ENCODE measurements at places on chromosomes 11 and 22.
A peak's percentile ranks its signal among the peaks of the same experiment; 100 is the strongest.

GRCh38 chr11:122069707-122070360 lies 46.2 kb downstream of the BLID start:
- no peak for DNase-seq

DNA sequence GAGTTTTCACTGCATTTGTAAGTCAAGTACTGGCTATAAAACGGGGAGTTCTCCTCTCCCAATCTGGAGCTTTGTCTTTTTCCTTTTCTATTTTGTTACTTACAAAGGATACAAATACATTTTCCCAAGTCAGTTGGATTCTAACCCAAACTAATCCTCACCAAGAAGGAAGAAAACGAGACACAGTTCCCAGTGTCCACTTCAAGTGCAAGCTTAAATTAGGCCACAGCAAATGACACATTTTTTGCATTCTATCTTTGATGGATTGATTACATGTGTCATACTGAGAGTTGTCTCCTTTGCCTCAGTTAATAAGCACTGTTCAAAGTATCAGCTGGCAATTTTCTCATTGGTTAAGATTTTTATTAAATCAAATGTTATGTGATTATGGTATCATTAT lies 296.7 kb upstream of the ANO5 start:
- no peak for DNase-seq

GRCh38 chr11:110089617-110090282 lies 3.4 kb upstream of the ZC3H12C start:
- DNase-seq: no peak

GRCh38 chr22:30227438-30228228 lies 18.9 kb downstream of the LIF start:
- DNase-seq: no peak

GRCh38 chr11:107908211-107908610 lies 20.0 kb upstream of the RAB39A start:
- DNase-seq: no peak

- no peak for DNase-seq
Measured at GRCh38 chr22:16608931-16609330, 16.3 kb upstream of the CCT8L2 start.

DNA sequence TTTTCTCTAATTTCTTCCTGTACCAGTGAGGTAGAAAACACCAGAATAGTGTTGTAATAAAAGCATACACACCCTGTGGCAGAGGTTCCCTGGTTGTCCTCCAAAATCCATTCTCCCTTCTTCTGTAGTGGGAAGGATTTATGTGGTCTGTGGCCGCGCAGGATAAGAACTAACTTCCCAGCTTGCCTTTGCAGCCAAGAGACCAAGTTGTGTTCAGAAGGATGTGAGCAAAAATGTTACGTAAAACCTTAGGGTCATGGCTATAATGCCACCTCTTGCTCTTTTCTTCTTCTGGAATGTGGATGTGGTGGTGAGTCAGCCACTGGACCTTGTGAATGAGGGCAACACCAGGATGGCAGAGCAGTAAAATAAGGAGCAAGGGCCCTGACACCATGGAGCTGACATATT lies 28.4 kb downstream of the CCDC90B start:
- no peak for DNase-seq

DNA sequence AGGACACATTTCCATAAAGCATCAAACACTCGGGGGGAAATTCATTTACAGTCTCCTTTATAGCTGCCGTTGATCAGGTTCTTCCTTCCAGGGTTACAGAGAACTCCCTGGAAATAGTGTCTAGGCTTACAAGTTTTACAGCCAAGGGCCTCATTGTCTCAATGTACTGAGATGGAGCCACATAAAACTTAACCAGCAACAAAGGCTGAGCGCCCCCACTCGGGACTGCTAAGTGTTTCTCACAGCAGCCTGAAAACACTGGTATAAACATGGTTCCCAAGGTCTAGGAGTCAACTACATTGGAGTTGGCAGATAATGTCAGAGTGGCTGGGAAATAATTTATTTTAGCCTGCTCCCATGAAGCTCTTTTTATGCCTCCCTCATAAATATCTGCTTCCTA lies 686.2 kb downstream of the OPCML start:
- DNase-seq: no peak

GRCh38 chr11:74909385-74909784 lies 39.5 kb downstream of the XRRA1 start:
- DNase-seq: no peak

DNA sequence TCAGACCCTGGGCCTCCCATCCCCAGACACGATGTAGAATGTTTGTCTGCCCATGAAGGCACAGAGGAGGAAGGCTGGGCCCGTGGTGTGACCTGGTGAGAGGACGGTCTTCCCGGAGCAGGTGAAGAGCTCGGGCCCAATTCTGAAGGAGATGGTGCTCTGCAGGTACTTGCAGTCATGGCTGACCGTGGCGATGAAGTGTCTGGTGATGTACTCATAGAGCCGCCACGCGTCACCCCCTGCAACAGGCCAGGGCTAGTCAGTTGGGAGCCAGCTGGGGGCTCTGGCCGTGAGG lies 10.0 kb upstream of the PPM1F start:
- no peak for DNase-seq

GRCh38 chr22:47382164-47382890 lies 619.9 kb downstream of the TBC1D22A start:
- no peak for DNase-seq

GRCh38 chr11:20609727-20610707 lies 10.6 kb downstream of the SLC6A5 start:
- peak; percentile 22 for DNase-seq

GRCh38 chr11:34792814-34793258 lies 123.3 kb downstream of the APIP start:
- no peak for DNase-seq

DNA sequence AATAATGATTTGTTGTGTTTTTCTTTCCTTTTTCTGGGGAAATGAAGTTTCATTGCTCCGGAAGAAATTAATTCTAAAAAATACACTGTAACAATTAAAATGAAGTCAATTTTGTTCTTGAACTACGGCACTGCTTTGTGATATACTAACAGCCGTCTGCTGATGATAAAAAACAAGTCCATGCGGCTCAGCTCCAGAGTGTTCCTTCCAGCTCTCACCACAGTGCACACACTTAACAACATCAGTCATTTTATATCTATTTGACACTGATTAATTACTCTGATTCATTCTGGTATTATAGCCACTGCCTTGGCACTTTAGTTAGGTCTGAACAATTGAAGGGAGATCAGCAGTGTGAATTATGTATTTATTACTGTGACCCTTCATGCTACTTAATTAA lies 97.4 kb upstream of the SLC6A5 start:
- no peak for DNase-seq

GRCh38 chr11:119635041-119635740 lies 93.8 kb downstream of the NECTIN1 start:
- DNase-seq: no peak

DNA sequence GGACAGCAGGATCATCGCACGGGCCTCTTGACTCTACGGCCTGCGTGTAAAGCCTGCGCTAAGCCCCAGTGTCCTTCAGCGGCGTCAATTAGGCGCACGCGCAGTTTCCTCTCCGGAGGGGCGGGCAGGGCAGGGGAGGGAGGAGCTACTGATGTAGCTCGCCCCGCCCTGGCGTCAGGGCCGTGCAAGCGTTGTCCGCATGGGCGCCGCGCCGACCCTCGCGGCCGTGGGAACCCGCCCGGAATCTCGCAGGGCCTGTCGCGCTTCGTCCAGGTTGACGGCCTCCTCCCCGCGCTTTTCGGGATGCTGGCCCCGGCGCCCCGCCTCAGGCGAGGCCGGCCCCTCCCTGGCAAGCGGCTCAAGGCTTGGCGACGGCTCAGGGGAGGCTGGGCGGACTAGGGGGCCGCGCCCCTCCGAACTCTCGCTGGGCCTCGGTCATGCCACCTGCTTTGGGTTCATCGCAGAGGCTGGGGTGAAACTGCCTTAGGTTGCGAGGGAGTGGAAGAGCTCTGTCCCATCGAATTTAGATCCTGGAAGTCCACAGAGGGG lies 61.1 kb downstream of the ST3GAL4 start:
- peak; percentile 52 for DNase-seq

DNA sequence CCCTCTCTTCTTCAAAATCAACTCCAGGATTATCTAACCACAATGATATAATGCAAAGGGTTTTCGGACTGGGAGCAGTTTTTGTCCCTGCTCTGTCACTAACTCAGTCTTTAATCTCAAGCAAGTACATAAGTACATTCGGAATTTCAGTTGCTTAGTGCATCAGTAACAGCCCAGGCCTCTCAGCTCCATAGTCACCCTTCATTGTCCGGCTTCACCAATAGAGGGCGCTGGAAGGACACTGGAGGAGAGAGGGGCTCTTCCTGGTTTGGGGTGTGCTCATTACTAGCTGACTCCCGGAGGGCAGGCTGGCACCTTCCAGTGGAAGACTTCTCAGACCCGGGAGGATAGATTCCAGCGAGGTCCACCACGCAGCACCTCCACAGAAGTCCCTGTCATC lies 90.4 kb upstream of the PDGFD start:
- DNase-seq: no peak

GRCh38 chr11:29527391-29527936 lies 489.4 kb downstream of the KCNA4 start:
- DNase-seq: no peak

GRCh38 chr11:95507794-95508193 lies 276.8 kb upstream of the SESN3 start:
- DNase-seq: no peak

GRCh38 chr22:38868886-38869381 lies 3.1 kb downstream of the CBX6 start:
- DNase-seq: peak; percentile 68

GRCh38 chr11:94845622-94846021 lies 77.5 kb downstream of the AMOTL1 start:
- DNase-seq: no peak

DNA sequence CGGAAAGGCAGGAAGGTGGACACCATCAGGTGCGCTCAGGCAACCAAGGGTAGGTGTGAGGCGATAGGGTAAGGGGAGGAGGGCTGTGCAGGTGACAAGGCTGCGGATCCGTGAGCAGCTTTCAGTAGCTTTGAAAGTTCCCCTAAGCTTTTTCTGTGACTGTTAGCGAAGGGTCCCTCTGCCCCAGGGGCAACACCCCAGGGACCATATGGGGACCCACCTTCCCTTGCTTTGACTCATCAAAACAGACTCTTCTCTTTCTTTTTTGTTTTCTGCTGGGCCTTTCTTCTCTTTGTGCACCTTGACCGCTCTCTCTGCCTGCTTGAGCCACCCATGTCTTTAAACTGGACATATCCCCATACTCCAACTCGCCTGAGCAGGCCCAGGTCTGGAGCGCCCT lies 136.9 kb downstream of the FEZ1 start:
- DNase-seq: no peak

DNA sequence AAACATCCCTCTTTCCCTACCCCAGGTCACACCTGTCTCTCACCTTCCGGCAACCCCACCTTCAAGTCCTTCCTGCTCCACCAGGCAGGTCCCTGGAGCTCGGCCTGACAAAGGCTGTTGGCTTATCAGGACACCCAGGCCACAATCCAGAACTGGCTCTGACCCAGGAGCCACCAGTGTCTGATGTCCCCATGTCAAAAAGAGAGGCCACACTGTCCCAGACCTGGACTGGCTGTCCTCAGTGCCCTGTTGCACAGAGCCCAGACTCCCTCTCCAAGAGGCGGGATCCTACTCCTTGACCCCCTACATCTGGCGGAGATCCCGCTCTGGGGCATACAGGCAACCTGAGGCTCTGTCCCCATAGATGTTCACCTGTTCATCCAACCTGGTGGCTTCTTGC lies 116.0 kb downstream of the MN1 start:
- no peak for DNase-seq

- DNase-seq: no peak
Measured at GRCh38 chr11:46100670-46101069, 20.6 kb downstream of the PHF21A start.

GRCh38 chr11:91860661-91861060 lies 364.0 kb upstream of the FAT3 start:
- DNase-seq: no peak

DNA sequence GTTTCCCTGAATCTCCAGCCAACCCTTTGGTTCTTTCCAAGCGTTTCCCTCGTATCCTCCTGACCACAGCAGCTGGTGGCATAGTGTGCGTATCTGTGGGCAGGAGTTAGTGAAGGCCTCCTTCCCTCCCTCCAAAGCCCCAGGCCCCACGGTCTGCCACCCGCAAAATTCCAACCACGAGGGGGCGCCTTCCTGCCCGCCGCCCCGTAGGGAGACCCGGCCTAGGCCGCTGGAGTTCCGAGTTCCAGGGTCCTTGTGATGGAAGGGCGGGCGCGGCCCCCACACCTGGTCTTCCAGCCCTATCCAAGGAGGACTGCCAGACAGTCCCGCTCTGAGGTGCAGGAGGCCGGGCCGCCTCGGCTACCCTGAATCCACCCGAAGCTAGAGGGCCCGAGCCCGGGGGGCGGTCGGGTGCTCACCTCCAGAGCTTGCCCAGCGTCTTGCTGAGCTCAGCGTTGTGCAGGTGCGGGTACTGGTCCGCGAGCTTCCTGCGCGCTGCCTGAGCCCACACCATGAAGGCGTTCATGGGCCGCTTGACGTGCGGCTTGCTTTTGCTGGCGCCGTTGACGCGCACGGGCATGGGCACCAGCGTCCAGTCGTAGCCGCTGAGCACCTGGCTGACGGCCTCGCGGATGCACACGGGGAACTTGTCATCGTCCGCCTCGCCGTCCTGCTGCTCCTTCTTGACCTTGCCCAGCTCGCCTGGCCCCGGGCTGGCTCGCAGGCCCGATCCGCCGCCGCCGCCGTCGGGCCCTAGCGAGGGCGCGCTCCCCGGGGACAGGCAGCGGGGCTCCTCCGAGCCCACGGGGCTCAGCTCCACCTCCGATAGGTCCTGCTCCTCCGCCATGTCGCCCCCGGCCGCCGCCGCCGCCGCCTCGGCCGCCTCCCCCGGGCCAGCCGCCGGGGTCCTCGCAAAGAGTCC lies 1.2 kb downstream of the SOX10 start:
- no peak for DNase-seq

GRCh38 chr11:20122131-20122530 lies 38.1 kb downstream of the DBX1 start:
- no peak for DNase-seq

DNA sequence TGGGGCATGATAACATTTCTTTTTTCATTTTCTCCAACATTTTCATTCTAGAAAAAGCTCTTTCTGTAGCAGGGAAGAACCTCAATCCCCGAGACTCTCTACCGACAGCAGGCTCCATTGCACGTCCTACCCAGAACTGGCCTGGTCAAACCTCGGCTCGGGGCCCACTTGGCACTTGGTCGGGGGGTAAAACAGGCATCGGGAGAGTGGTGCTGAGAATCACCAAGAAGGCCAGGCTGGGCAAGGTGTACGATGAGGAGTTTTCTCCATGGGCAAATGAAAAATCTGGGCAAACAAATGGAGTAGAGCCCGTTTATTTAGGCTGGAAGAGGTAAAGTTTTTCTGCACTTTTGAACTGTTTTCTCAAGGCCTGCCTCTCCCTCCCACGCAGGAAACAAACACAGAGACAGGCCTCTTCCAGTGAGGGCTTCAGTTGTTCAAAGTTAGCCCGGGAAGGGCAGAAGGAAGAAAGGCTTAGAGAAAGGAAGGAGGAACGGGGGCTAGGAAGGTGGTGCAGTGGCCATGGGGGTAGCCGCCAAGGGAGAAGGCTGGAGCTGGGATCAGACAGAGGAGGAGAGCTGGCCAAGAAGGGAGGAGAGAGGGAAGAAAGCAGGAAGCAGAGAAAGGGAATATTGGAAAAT lies 87.6 kb downstream of the ETS1 start:
- no peak for DNase-seq

Measured in activated effector memory CD4-positive, alpha-beta T cell treated with Interleukin-2 at 50 U/mL for 16 hours (primary cell).